ENCODE measurements at places on chromosomes 4 and X.

DNA sequence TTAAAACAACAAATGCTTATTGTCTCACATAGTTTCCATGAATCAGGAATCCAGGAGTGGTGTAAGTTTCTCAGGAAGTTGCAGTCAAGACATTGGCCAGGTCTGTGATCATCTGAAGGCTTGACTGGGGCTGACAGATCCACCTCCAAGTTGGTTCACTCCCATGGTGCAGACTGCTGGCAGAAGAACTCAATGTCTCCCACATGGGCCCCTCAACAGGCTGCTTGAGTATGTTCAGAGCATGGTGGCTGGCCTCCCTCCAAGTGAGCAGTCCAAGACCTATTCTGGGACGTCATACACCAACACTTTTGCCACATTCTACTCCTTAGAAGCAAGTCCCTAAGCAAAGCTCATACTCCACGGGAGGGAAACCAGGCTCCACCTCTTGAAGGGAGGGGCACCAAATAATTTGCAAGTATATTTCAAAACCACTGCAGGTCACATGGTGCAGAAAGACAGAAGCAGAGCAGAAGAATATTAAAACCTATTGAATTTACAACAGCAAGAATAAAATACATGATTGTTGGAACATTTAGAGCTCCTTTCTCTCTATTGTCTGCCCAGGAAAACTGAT is 35.3 kb downstream of the LGI2 start:
- DNase-seq, result no peak
- no peak overlapping the region for H3K4me3 ChIP-seq
- H3K4me1 ChIP-seq, result no peaks in the 10 kb centered on the region
- H3K36me3 ChIP-seq, result no peaks in the 10 kb centered on the region
- H3K27ac ChIP-seq, result no peak overlapping the region

DNA sequence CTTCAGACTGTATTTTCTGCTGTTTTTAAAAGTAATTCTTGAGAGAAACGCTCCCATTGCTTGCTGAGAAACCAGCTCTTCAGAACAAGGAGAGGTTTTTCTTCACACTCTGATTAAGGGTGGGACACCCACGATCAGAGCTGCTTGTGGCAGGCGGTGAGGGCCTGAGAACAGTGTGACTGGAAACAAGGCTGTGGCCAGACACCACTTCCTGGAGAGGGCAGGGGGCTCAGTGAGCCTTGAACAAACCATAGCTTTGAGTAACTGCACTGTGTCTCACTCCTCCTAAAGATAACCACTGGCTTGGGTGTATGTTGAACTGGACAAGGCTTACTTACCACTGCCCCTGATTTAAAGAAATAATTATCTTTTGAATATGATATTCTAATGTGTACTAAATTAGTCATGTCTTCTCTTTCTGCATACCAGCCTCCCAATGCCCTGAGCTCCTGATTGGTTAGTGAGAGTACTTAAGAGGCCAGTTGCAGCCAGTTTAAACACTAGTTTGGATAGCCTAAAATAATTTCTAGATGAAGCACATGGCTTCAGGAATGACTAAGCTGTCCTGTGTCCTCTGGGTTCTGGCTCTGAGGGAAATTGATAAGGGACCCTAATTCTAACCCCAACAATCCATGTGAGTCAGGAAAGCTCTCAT is 3.7 kb upstream of the GPR82 start:
- H3K36me3 ChIP-seq, result no peaks in the 10 kb centered on the region
- H3K4me1 ChIP-seq, result peaks cover 19% of the 10 kb centered on the region

GRCh38 chr4:71243091-71243833 is 95.6 kb upstream of the SLC4A4 start:
- DNase-seq, result no peak
- no peaks in the 10 kb centered on the region for H3K27me3 ChIP-seq
- no peaks in the 10 kb centered on the region for H3K36me3 ChIP-seq
- no peak overlapping the region for H3K27ac ChIP-seq
- H3K4me3 ChIP-seq, result no peak overlapping the region

DNA sequence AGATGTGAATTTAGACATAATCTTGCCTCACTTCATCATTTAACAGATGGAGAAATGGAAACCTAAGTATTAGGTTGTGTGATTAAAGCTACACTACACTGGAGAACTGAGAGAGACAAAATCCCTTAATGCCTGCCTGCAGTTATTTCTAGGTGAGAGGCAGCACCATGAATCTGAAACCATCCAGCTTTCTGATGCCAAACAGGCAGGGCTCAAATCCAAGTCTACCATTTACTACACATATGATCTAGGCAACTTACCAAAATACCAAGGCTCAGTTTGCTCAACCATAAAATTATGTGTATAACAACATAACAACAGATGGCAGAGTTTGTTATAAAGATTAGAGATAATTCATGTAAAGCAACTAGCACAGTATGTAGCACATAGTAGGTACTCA is 38.7 kb downstream of the GABRA4 start:
- no peaks in the 10 kb centered on the region for H3K27me3 ChIP-seq
- DNase-seq, result no peak
- no peak overlapping the region for H3K27ac ChIP-seq
- H3K4me3 ChIP-seq, result no peak overlapping the region
- no peaks in the 10 kb centered on the region for H3K4me1 ChIP-seq
- peaks cover 4% of the 10 kb centered on the region for H3K36me3 ChIP-seq

DNA sequence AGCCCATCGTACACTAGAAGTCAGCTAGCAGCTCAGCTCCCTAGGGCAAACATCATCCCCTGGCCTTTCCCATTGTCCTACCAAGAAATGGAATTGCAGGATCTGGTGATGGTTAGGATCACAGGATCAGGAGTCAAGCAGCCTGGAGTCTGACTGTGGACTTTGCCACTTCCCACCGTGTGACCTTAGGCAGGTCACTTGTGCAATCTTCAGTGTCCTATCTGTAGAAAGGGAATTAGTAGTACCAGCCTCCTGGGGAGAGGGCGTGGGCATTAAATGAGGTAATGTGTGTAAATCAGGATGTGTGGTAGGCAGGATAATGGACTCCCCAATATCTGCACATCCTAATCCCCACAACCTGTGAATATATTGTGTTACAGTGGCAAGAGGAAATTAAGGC is 38.6 kb upstream of the APLN start:
- peaks cover 1% of the 10 kb centered on the region for H3K4me1 ChIP-seq
- DNase-seq, result no peak
- H3K4me3 ChIP-seq, result no peak overlapping the region

- no peak overlapping the region for H3K27ac ChIP-seq
- DNase-seq, result no peak
- no peaks in the 10 kb centered on the region for H3K4me1 ChIP-seq
- no peaks in the 10 kb centered on the region for H3K36me3 ChIP-seq
- H3K27me3 ChIP-seq, result no peaks in the 10 kb centered on the region
- no peak overlapping the region for H3K4me3 ChIP-seq
Observed at GRCh38 chr4:119980456-119980855, 86.2 kb downstream of the MAD2L1 start.

DNA sequence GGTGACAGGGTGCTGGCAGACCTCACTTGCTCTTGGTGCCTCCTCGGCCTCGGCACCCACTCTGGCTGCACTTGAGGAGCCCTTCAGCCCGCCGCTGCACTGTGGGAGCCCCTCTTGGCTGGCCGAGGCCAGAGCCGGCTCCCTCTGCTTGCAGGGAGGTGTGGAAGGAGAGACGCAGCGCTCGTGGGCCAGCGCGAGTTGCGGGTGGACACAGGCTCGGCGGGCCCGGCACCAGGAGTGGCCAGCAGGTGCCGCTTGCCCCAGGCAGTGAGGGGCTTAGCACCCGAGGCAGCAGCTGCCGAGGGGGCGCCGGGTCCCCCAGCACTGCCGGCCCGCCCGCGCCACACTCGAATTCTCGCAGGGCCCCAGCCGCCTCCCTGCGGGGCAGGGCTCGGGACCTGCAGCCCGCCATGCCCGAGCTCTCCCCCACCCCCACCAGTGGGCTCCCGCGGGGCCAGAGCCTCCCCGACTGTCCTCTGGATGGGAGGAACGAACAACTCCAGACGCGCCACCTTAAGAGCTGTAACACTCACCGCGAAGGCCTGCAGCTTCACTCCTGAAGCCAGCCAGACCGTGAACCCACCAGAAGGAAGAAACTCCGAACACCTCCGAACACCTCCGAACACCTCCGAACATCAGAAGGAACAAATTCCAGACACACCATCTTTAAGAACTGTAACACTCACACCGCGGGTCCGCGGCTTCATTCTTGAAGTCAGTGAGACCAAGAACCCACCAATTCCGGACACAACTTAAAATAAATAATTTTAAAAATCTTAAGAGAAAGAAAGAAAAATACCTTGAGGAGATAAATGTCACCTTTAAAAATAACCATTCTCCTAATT is 311.1 kb upstream of the SLC7A11 start:
- no peak overlapping the region for H3K4me3 ChIP-seq
- H3K4me1 ChIP-seq, result no peaks in the 10 kb centered on the region
- H3K27ac ChIP-seq, result no peak overlapping the region
- H3K27me3 ChIP-seq, result no peaks in the 10 kb centered on the region
- DNase-seq, result no peak

GRCh38 chr4:174714393-174715211 is 114.4 kb downstream of the GLRA3 start:
- no peaks in the 10 kb centered on the region for H3K36me3 ChIP-seq
- H3K27ac ChIP-seq, result no peak overlapping the region
- H3K27me3 ChIP-seq, result peaks cover 10% of the 10 kb centered on the region
- DNase-seq, result no peak
- H3K4me3 ChIP-seq, result no peak overlapping the region

DNA sequence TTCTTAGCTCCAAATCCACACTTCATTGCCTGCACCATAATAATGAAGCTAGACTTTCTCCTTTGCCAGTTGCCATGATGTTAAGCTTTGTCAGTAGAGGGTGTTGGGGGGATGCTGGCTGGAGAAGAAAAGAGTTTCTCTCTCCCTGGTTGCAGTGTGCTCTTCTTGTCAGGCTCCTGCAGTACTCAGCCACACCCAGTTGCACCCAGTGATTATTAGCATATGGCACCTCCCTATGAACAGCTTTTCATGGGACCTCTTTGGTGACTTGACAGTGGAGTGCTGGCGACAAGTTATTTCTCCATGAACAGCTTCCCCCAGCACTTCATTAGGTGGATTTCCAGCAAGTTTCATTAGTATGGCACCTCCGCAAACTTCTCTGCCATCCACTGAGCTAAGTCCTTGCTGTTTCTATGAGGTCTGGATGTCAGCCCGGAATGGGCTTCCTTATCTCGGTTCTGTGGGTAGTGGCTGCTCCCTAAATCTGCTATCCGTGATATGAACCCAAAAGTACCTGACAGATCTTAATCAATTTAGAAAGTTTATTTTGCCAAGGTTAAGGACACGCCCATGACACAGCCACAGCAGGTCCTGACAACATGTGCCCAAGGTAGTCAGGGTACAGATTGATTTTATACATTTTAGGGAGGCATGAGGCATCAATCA is 18.8 kb upstream of the OTUD4 start:
- H3K36me3 ChIP-seq, result peaks cover 3% of the 10 kb centered on the region
- H3K27me3 ChIP-seq, result peaks cover 38% of the 10 kb centered on the region
- no peak for DNase-seq
- H3K27ac ChIP-seq, result no peak overlapping the region
- H3K4me1 ChIP-seq, result no peaks in the 10 kb centered on the region
- no peak overlapping the region for H3K4me3 ChIP-seq

- H3K4me3 ChIP-seq, result no peak overlapping the region
- no peaks in the 10 kb centered on the region for H3K4me1 ChIP-seq
- H3K27ac ChIP-seq, result no peak overlapping the region
- H3K27me3 ChIP-seq, result peaks cover 10% of the 10 kb centered on the region
Observed at GRCh38 chr4:53583513-53583912, 7.8 kb downstream of the LNX1 start.

GRCh38 chr4:47462799-47463234 is 685 bp downstream of the COMMD8 start:
- H3K4me1 ChIP-seq, result peaks cover 48% of the 10 kb centered on the region
- DNase-seq, result no peak
- no peaks in the 10 kb centered on the region for H3K27me3 ChIP-seq
- peak overlapping the region; percentile 90 for H3K4me3 ChIP-seq
- H3K27ac ChIP-seq, result peak overlapping the region; percentile 91

GRCh38 chrX:153623310-153624029 is 23.5 kb upstream of the DUSP9 start:
- H3K27ac ChIP-seq, result no peak overlapping the region
- H3K4me1 ChIP-seq, result no peaks in the 10 kb centered on the region
- H3K36me3 ChIP-seq, result no peaks in the 10 kb centered on the region
- peaks cover 25% of the 10 kb centered on the region for H3K27me3 ChIP-seq
- DNase-seq, result no peak

DNA sequence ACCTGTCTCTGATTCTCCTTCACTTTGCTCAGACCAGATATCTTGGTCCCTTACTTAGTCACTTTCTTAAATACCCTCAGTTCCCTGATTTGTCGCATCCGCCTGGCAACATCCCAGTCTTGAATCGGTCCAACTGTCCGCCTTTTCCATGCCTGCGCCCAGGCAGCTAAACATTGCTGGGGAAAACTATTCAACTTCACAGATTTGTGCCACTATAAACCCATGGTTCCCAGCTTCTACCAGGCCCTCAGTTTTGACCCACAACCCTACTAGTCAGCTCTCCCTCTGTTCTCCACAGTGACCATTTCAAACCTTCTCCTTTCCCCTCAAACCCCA is 451 bp upstream of the FGD1 start:
- peaks cover 39% of the 10 kb centered on the region for H3K27me3 ChIP-seq
- DNase-seq, result no peak
- H3K36me3 ChIP-seq, result no peaks in the 10 kb centered on the region
- peaks cover 5% of the 10 kb centered on the region for H3K4me1 ChIP-seq

DNA sequence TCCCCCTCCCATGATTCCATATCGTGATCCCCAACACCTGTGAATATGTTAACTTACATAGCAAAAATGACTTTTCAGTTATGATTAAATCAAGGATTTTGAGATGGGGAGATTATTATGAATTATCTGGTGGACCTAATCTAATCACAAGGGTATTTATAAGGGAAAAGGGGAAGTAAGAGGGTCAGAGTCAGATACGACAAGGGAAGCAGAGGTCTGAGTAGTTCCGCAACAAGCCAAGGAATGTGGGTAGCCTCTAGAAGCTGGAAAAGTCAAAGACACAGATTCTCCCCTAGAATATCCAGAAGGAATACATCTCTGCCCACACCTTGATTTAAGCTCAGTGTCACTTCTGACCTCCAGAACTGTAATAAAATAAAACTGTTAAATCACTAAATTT is 1.0 kb upstream of the IL13RA1 start:
- no peak overlapping the region for H3K27ac ChIP-seq
- peaks cover 56% of the 10 kb centered on the region for H3K27me3 ChIP-seq
- H3K36me3 ChIP-seq, result no peaks in the 10 kb centered on the region
- H3K4me1 ChIP-seq, result peaks cover 5% of the 10 kb centered on the region
- peak overlapping the region; percentile 57 for H3K4me3 ChIP-seq
- DNase-seq, result no peak

- H3K27ac ChIP-seq, result peak overlapping the region; percentile 65
- DNase-seq, result no peak
- H3K27me3 ChIP-seq, result no peaks in the 10 kb centered on the region
- H3K36me3 ChIP-seq, result peaks cover 86% of the 10 kb centered on the region
Observed at GRCh38 chrX:1599791-1600405, 8.5 kb downstream of the AKAP17A start.

- peaks cover 22% of the 10 kb centered on the region for H3K36me3 ChIP-seq
- no peaks in the 10 kb centered on the region for H3K27me3 ChIP-seq
- peaks cover 6% of the 10 kb centered on the region for H3K4me1 ChIP-seq
- peak within 1 kb of the TSS; percentile 90 for H3K4me3 ChIP-seq
Observed at GRCh38 chrX:149938427-149938880, at the start of gene EOLA2. Gene EOLA2 (minus strand): TSS chrX:149938491. CDS start chrX:149933874, 4,617 bp downstream.

- DNase-seq, result no peak
- peak overlapping the region; percentile 62 for H3K4me3 ChIP-seq
- peaks cover 8% of the 10 kb centered on the region for H3K4me1 ChIP-seq
- no peaks in the 10 kb centered on the region for H3K36me3 ChIP-seq
Observed at GRCh38 chr4:182449186-182449929, 206.2 kb downstream of the TENM3 start.
